ENCODE measurements at places on chromosomes 1 and 21. TPM values are rescaled to one million over a fixed set of nuclear protein-coding genes. Genes with fewer than 3 reads are reported as not detected.

The SGIP1 gene
- total RNA-seq = 1.6 TPM

The RAB42 gene
- 4.2 TPM for total RNA-seq

The DIRAS3 gene
- not detected for total RNA-seq

The OR2T33 gene
- not detected for total RNA-seq

The KCNH1 gene
- not detected for total RNA-seq

The KCNE1 gene
- total RNA-seq = not detected

The S100A2 gene
- 6.2 TPM for total RNA-seq

The EFNA1 gene
- total RNA-seq = 23.8 TPM
